ENCODE measurements at places on chromosomes 3 and 15.

GRCh38 chr3:43760938-43761337, 70.2 kb downstream of the ABHD5 start:
- no peak for DNase-seq

DNA sequence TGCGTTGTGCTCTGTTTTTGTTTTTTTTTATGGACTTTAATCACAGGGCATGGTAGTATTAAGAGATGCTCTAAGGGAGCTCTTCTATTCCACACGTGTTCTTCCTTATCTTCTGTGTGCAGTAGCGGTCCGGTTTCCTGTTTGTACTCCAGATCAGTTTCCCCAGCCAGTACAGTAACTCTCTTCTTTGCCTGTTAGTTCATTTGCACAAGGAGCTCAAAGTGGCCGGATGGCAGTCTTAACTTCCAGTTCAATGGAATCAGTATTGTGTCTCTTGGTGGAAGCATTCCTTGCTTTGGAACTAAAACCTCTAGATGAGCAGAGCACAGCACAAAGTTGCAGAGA, 122.0 kb downstream of the KLF13 start:
- DNase-seq, result no peak

DNA sequence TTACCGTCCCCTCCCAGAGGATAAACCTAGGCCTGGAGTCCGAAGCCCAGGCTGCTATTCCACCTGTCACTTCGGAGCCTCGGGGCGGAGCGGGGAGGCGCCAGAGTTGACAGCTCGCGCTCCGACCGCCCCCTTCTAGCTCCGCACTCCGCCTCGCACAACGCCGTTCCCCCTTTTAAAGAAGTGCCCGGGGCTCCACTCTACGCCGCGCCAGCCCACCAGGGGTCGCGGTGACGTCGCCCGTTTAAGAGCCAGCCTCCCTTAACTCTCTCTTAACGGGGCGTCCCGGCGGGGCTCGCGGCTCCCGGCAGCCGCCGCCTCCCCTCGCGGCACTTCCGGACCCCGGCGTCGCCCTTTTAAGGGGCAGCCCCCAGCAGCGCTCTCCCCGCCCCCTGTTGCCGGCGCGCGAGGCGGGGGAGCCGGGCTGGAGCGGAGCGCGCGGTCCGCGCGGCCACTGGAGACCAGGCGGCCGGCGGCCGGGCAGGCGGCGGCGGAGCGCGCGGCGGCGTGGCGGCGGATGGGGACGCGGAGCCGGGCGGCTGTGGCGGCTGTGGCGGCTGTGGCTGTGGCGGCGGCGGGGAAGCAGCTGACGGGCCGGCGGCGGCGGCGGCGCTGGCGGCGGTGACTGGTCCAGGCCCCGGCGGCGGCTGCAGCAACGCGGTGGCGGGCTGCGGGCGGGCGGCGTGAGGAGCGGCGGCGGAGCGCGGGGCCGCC, at the start of gene INAFM2:
Gene INAFM2 (plus strand): TSS at position 454 of the 714 bp plus-strand sequence. CDS start 364 bp downstream, outside the sequence.
- DNase-seq, result peak; percentile 96

DNA sequence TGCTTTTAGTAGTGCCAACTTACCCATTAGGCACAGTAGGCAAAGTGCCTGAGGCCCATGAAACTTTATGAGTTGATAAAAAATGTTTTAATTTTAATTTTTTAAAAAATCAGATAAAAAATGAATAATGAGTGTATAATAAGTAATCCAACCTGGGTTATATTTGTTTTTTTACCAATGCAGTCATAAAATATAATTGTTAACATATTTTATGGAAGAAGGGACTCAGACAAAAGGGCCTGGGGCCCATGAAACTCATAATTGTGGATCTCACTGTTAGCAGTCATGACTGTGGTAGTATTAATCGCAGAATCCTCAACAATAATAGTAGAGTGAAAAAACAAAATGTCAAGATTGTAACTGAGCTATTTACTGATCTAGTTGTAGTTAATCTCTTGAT, 16.8 kb upstream of the TNFSF10 start:
- no peak for DNase-seq

DNA sequence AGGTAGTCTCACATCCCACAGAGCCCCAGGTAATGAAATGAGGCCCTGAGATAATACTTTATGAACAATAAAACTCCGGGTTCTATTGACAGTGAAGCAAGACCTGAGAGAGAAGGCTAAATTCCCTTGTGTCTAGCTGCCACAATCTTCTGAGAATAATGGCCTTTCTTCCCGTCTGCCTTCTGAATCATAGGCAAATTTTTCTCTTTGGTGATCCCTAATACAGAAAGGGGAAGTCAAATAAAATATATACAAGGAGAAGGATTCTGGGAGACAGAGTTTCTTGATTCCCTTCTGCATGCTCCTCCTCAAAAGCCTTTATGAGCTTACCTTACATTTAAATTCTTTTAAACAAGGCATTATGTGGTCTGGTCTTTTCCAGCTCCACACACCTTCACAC, 29.9 kb upstream of the CCR2 start:
- no peak for DNase-seq

- no peak for DNase-seq
These were observed 18.1 kb upstream of the CCR9 start for GRCh38 chr3:45868213-45868612.

- no peak for DNase-seq
These were observed 190.9 kb downstream of the NR2F2 start for GRCh38 chr15:96521386-96521785.

DNA sequence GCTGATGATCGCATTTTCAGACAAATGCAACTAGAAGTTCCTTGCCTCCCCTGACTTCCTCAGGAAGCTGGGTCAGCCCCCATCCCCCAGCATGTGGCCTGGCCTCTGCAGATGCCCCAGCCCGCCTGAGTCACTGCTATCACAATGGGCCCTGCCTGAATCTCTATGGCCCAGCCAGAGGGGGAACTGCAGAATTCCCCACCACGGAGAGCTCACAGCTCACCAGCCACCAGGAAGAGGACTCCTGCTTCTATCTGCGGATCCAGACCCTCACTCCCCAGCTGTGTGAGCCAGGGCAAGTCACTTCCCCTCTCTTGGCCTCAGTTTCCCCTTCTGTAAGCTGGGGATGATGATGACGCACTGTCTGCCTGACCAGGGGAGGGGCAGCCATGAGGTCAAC, 6.9 kb downstream of the PLXND1 start:
- peak; percentile 48 for DNase-seq

GRCh38 chr3:134974624-134975023, 179.6 kb downstream of the EPHB1 start:
- peak; percentile 39 for DNase-seq

DNA sequence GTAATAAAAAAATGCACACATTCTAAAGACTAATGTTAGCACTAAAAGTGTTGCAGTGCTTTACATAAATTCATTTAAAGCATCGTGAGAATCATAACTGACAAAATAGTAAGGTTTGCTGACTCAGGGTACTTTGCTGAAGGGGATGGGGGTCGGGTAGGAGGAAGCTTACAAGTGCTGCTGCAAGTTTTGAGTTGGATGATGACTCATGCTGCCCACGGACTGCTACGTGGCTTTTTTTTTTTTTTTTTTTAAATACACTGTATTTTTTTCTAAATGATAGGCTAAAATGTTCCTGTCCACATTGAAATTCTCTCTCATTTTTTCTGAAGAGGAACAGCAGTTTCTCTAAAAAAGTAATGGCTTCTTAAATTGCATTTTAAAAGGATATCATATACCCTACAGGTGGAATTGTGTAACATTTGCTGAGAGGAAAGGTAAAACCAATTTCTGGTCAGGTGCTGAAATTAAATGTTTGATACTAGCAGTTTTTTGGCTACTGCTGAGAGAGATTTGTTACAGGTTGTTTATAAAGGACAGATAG, 2.2 kb downstream of the MAPK6 start:
- DNase-seq, result peak; percentile 85

GRCh38 chr15:51642696-51643095, 20.1 kb upstream of the DMXL2 start:
- DNase-seq, result no peak

- peak; percentile 73 for DNase-seq
These were observed 9.9 kb downstream of the TRAK1 start for GRCh38 chr3:42101048-42101447.

DNA sequence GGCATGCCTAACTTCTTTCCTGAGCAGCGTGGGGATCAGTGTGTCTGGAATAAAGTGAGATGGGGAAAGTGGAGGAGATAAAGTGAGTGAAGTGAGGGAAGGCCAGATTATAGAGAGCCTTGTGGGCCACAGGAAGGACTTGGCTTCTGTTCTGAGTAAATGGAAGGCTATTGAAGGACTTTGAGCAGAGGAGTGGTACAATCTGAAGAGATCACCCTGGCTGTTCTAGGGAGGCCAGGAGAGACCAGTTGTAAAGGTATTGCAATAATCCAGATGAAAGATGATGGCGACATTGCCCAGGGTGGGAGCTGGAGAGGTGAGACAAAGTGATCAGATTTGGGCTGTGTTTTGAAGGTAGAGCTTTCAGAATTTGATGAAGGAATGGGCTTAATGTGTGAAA, 46.8 kb upstream of the NEO1 start:
- no peak for DNase-seq

- no peak for DNase-seq
These were observed 359.7 kb downstream of the EFHB start for GRCh38 chr3:19574268-19574667.

- DNase-seq, result peak; percentile 26
These were observed 22.7 kb downstream of the SSUH2 start for GRCh38 chr3:8621872-8622271.

GRCh38 chr3:13492048-13492447, 11.9 kb downstream of the HDAC11 start:
- no peak for DNase-seq

DNA sequence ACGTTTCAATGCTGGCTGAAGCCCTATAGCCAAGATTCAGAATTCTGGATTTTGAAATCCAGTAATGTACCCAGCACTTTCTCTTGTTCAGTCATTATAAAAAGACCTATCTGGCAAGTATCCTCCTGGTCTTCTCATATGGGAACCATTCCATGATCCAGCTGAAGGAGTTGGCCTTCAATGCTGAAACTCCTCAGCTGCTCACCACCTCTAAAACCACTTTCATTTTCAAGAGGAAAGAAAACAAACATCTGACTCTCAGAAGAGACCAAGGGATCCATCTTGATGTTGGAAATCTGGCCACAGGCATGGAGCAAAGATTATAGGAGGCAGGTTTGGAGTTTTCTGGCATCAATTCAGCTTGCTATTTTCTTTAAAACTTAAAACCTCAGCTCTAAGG, 235.4 kb downstream of the FMN1 start:
- DNase-seq, result no peak

DNA sequence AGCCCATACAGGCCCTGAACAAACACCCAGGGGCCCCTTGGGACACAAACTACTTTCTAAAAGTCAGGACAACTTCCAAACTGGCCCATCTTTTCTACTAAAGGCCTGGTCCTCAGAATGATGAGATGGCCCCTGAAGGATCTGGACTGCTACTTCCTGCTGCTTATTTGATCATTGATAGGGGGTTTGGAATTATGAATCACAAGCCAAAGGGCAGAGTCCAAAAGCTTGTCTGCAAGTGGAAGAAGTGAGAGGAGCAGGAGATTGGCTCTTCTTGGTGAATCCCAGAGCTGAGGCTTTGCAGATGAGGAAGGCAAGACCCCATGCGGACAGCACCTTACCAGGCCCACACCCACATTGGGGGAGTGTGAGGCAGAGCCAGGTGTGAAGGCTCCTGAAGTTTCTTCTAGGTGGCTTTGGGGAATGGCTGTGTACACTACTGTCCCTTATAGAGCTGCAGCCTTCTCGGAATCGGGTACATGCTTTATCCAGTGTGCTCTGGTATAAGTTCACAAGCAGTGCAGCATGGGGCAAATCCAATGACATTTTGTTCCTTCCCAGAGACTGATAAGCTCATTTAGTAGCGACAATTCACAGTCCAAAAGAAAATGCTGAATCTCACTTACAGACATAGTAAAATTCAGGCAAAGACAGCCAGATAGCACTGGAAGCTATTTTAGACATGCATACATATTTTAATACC, 133.1 kb downstream of the RORA start:
- no peak for DNase-seq

GRCh38 chr3:11546657-11547302, 96.9 kb downstream of the VGLL4 start:
- no peak for DNase-seq

- peak; percentile 76 for DNase-seq
These were observed 72.5 kb downstream of the OSBPL10 start for GRCh38 chr3:31908391-31909097.
